DMS 273 treated with DMSO at 0.1 percent for 48 hours (cell line): ENCODE measurements at places on chromosomes 1 and 21.

DNA sequence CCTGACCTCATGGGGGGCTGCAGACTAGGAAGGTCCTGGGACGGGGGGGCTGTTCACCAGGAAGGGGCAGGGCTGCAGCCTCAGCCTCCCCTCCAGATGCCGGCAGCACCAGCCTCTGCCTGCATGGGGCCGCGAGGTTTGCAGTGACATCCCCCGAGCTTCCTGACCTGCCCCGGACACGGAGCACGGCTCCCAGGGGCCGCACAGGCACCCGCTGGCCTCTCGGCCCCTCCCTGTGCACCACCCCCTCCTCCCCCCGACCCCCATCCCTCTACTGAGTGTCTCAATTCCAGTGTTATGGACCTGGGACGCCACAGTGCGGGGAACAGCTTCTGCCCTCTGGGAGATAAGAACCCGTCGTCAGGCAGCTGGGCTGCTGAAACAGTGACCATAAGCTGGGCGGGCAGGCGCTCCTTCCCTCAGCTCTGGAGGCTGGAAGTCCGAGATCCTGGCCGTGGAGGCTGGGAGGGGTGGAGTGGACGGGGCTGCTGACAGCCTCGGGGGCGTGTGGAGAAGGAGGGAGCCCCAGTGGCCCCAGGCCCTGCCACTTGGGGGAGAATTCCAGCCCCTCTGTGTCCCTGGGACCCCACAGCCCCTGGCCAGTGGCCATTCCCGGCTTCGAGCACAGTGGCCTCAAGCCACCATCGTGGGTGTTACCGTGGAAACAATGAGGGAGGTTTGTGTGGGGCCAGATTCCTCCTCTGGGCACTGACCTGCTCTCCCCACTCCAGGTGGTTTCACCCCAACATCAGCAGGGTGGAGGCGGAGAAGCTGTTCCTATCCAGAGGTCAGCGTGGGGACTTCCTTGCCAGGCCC is 11.6 kb downstream of the RNF223 start:
- DNase-seq, result no peak

- no peak for DNase-seq
Measured at GRCh38 chr1:215497528-215497927, 69.6 kb upstream of the KCTD3 start.

DNA sequence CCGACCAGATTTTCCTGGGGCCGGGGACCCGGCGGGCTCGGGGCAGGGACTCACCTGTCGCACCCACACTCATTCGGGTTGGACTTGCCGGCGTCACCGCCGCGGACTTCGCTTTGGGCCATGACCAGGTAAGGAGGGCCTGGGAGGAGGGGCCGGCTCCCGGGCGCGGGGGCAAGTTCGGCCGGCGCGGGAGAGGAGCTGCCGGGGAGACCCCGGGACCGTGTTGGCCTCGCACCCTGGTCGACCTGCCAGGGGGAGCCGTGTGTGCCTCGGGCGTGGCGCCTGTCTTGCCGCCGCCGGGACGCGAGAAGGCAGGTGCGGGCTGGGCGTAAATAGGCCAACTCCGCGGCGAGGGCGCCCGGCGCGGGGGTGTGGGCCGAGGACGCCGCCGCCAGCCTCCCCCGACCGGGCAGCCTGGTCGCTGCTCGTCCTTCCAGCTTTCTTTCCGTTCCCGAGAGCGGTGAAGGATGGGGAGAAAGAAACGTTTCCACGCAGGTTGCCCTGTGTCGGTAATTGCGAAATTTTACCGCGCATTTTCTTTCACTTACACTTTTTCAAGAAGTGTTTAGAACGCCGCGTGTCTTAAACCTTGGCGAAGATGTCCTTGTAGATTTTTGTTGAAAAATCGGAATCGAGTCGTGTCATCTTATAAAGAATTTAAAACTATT is 558 bp downstream of the USP1 start:
- DNase-seq, result no peak

GRCh38 chr1:36492491-36492890 is 9.8 kb upstream of the CSF3R start:
- no peak for DNase-seq

GRCh38 chr1:208247696-208248095 is 3.5 kb upstream of the PLXNA2 start:
- DNase-seq, result no peak

- DNase-seq, result no peak
Measured at GRCh38 chr1:79777481-79778219, 771.1 kb upstream of the ADGRL4 start.

DNA sequence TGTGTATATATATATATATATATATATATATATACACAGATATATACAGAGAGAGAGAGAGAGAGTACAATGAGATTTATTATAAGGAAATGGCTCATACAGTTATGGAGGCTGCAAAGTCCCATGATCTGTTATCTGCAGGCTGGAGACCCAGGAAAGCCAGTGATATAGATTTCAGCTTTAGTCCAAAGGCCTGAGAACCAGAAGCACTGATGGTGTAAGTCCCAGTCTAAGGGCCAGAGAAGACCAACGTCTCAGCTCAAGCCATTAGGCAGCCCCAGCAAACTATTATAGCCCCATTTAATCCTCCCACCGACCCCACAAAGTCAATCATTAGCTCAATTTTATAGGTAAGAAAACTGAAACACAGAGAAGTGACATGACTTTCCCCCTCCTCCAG is 35.0 kb upstream of the HPDL start:
- DNase-seq, result no peak

DNA sequence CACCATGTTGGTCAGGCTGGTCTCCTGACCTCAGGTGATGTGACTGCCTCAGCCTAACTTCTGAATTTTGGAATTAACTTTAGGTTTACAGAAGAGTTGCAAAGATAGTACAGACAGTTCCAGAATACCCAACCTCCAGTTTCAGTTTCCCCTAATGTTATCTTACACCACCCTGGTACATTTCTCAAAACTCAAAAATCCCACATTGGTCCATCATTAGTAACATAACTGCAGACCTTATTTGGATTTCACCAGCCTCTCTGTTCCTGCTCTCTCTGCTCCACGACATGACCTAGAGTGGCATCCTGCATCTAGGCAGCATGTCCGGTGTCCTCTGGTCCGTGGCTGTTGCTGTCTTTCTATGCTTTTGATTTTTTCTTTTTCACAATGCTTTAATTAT is 5.0 kb upstream of the ZC3H12A start:
- no peak for DNase-seq

GRCh38 chr1:234533975-234534876 is 55.2 kb upstream of the TARBP1 start:
- no peak for DNase-seq

DNA sequence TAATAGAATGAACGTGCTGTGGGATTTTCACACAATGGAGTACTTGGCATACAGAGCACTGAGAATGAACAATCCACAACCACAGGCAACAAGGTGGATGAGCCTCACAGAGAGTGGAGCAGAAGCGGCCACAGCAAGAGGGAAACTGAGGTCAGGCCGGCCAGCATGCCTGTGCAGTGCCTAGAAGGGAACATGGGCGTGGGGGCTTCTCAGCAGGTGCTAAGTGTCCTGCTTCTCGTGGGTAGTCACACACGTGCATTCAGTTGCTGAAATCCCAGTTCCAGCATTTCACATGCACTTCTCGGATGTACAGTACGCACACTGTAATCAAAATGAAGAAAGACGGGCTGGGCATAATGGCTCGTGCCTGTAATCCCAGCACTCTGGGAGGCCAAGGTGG is 33.1 kb downstream of the WDR4 start:
- DNase-seq, result no peak

- DNase-seq, result no peak
Measured at GRCh38 chr21:9735421-9735961, 785.9 kb upstream of the TPTE start.
